CD4-positive, alpha-beta memory T cell (primary cell): ENCODE measurements at places on chromosomes 12 and 14.

GRCh38 chr12:89309440-89309802, 42.9 kb downstream of the DUSP6 start:
- no peak for DNase-seq

- no peak for DNase-seq
These were observed 84.1 kb downstream of the PPP1R12A start for GRCh38 chr12:79850610-79851299.

GRCh38 chr12:119673634-119674033, 5.7 kb downstream of the PRKAB1 start:
- DNase-seq: no peak

DNA sequence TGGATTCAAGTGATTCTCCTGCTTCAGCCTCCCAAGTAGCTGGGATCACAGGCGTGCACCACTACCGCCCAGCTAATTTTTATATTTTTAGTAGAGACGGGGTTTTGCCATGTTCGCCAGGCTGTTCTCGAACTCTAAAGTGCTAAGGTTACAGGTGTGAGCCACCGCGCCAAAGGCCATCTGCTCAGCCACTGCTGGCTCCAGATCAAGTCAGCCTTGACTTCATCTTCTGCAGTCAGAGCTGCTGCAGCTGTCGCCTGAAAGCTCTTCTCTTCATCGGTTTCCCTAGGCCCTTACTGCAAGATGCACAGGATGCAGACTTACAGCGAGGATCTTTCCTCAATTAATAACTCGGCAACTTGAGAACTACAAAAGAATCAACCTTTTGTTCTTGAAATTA, 66.8 kb downstream of the CLIP1 start:
- DNase-seq: no peak

DNA sequence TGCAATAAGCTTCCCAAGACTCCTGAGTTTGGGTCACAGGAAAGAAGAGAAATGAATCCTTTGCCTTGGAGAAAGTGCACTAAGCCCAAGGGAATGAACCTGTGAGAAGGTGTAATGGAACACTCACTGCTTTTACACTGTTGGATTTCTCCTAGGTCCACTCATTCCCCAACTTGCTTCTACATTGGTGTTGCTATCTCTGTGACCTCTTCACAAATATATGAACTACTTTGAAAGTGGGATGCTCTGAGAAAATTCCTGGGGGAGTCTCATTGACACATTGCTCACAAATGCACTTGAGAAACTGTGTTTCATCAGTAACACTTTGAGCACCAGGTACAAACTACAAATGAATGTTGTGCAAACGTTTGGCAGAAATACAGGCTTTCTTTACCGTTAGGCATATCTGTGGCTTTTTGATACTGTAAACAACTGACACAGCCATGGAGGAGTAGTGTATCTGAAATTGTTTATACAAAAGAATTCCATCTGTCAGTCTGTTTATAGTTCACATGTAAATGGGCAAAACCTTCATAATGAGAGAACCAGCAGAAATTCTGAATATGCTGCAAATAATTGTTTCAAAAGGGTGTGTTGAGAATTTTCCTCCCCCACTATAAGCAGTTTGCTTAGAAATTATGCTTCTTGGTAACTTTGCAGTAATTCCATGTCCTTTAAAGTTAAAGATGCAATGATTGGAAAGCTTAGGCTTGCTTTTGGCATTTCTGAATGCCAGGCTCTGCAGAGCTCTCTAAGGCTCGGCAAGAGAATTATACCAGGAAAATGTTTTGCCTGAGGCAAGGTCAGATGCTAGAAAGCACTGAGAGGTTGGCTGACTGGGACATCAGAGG, 348.5 kb upstream of the DDHD1 start:
- no peak for DNase-seq

DNA sequence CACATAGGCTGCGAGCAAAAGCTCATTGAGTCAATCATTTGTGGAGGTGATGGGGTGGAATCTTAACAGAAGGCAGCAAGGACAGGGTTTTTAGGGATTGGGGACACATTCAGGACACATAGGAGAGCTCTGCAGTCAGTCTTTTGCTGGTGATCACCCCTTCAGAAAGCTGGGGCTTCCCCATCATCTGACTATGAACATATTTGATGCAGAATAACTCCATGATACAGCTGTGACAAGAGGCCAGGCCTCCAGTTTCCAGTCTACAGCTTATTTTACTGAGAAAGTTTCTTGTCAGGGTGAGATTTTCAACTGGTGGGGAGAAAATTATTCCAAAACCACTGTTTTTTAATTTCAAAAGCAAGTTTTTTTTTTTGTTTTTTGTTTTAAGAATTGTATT, 134.2 kb downstream of the TMEM30B start:
- DNase-seq: no peak

DNA sequence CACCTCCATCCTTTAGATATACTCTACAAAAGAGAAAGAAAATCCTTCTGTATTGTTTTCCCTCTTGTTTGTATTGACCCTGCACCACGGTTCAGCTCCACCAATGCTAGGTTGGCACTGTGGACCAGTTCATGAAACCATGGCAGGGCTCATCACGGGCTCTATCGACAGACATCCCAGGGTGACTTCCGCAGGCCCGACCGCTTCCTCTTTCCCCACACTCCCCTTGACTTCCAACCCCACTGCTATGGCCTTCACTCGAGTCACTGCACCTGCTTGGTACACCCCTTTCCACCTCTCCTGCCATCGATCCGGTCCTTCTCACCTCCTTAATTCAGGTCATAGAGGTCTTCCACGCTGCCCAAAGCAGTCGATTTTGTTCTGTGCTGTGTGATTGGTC, 21.2 kb upstream of the AKAP5 start:
- no peak for DNase-seq

GRCh38 chr14:84643446-84643845, 886.5 kb upstream of the FLRT2 start:
- DNase-seq: no peak

- DNase-seq: no peak
These were observed 17.3 kb upstream of the ZDHHC22 start for GRCh38 chr14:77158882-77159255.
